ENCODE measurements at places on chromosomes 11 and 22. TPM values are rescaled to one million over a fixed set of nuclear protein-coding genes. Genes with fewer than 3 reads are reported as not detected.

Gene OR52D1
- total RNA-seq = not detected

Gene CASP12
- 0.52 TPM for total RNA-seq

Gene NAV2
- total RNA-seq = 43.3 TPM

Gene DUSP8
- total RNA-seq = 0.52 TPM

Gene PRAME
- total RNA-seq = not detected

Gene SOX10
- 4.2 TPM for total RNA-seq

Gene SLC5A1
- 2.1 TPM for total RNA-seq

Gene GPHA2
- not detected for total RNA-seq

Gene JAM3
- 65.8 TPM for total RNA-seq

Gene SHANK2
- total RNA-seq = 2.6 TPM

Gene TRIM6
- 1.6 TPM for total RNA-seq

Gene TBX1
- 4.2 TPM for total RNA-seq

Gene MTNR1B
- total RNA-seq = not detected
